ENCODE measurements at places on chromosomes 13 and 19. TPM values are rescaled to one million over a fixed set of nuclear protein-coding genes. Genes with fewer than 3 reads are reported as not detected.

PEPD gene
- 15.0 TPM for total RNA-seq

IPO5 gene
- total RNA-seq, result 232 TPM

ZNF442 gene
- 5.4 TPM for total RNA-seq

C1QTNF9B gene
- total RNA-seq, result not detected

CRB3 gene
- total RNA-seq, result 0.25 TPM

TUBA3C gene
- total RNA-seq, result not detected

ZNF699 gene
- 13.0 TPM for total RNA-seq

FAM216B gene
- 0.74 TPM for total RNA-seq

KLHL26 gene
- 8.6 TPM for total RNA-seq

IGSF23 gene
- total RNA-seq, result not detected

ANKLE1 gene
- total RNA-seq, result 0.74 TPM

PTPRH gene
- total RNA-seq, result not detected
